Tibial artery (tissue), 4 donors: ENCODE measurements at places on chromosomes 2 and 18.

- no peak for DNase-seq
Observed at GRCh38 chr2:239369631-239370161, 31.1 kb downstream of the HDAC4 start.

GRCh38 chr2:204274429-204274828 lies 270.8 kb upstream of the PARD3B start:
- DNase-seq, result no peak

DNA sequence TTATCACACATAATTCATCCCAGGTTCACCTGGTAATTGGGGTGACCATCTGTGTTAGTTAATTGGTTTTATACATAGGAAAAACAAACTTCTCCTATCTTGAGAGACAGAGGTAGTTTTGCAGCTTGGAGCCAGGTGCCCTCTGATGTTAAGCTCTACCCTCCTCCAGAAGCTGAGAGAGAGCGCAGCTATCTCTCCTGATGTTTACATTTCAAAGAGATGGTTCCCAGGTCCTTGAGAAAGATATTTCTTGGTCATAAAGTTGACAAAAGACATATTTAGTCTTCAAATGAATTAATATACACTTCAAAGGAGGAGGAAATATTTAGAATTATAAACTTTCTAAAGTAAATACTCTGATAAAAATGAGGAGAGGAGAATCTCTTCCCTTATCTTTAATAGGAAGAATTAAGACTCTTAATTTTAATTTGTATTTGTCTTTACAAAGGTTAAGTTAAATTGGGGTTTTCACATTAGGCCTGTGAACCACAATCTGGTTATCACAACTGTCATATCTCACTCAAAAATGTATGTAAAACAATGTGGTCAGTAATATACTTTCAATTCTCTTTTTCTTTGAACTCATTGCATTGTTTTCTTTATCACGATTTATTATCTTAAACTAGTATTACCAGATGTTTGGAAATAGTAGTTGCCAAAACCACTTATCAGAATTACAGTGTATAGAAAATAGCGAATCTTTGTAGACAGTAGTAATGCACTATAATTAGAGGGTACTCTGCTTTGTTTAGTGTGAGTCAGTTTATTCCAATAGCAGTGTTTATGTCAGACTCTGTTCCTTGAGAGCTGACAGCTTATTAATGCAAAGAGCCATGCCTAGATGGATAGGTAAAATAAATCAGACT lies 26.8 kb downstream of the SERPINB4 start:
- no peak for DNase-seq

DNA sequence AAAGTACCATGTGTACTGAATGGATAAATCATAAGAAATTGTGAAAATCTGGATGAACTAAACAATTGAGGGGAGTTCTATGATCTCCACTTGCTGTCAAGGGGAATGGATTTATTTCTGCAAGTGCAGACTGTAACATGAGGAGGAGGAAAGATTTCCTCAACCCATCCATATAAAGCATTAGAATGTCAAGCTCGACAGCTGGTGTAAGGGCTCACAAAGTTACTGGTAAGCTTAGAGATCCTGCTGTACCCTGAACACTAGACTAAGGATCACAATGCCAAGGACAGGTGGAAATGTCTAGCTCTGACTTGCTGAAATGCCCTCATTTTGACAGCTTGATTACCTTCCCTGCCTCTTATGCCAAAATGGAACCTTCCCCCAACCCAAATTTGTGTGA lies 125.3 kb downstream of the TCF4 start:
- DNase-seq, result no peak

GRCh38 chr2:157900684-157901083 lies 24.6 kb upstream of the ACVR1 start:
- DNase-seq, result no peak

DNA sequence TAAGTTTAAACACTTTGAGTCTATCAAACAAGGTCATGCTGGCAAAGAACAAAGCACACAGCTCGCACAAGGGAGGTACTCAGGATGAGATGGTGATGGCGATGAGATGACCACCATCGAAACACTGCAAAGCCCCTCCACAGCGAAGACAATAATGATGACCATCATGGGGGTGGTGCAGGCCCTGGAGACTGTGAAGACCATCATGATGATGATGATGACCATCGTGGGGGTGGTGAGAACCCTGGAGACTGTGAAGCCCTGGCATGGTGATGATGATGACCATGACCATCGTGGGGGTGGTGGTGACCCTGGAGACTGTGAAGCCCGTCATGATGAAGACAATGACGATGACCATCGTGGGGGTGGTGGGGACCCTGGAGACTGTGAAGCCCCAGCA lies 81.6 kb upstream of the SALL3 start:
- no peak for DNase-seq

DNA sequence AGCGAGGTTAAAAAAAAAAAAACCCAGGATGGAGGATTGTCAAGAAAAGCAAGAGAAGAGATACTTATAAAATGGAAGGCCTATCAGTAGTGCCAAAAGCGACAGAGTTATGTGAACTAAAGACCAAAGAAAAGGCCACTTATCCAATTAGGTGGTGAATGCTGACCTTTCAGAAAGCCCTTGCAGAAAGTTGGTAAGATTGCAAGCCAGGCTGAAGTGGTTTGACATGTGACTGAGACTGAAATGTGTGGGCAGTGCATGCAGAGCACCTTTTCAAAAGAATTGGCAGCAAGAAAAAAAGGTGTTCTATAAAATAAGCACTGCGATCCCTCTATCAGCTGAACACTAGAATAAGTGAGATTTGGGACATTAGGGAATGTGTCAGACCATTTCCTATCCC lies 379.4 kb upstream of the FAM98A start:
- no peak for DNase-seq

DNA sequence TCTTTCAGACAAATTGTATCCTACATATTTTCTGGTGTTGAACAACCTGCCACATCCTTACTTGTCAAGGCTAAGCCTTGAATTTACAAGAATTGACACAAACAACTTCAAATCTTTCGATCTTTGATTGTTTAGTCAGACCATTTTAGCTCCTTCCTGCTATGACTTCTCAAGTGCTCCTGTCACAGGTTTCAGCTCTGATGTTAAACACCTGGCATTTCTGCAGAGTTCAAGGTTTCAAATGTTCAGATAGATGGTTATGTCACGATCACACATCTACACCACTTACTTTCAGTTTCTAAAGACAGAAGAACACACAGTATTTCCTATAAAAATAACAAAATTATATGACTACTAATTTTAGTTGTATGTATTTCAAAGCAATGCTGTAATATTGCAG lies 84.0 kb downstream of the RND3 start:
- DNase-seq, result no peak

GRCh38 chr2:205612636-205613035 lies 69.7 kb upstream of the NRP2 start:
- no peak for DNase-seq

- no peak for DNase-seq
Observed at GRCh38 chr2:98396745-98397355, 47.8 kb upstream of the INPP4A start.

DNA sequence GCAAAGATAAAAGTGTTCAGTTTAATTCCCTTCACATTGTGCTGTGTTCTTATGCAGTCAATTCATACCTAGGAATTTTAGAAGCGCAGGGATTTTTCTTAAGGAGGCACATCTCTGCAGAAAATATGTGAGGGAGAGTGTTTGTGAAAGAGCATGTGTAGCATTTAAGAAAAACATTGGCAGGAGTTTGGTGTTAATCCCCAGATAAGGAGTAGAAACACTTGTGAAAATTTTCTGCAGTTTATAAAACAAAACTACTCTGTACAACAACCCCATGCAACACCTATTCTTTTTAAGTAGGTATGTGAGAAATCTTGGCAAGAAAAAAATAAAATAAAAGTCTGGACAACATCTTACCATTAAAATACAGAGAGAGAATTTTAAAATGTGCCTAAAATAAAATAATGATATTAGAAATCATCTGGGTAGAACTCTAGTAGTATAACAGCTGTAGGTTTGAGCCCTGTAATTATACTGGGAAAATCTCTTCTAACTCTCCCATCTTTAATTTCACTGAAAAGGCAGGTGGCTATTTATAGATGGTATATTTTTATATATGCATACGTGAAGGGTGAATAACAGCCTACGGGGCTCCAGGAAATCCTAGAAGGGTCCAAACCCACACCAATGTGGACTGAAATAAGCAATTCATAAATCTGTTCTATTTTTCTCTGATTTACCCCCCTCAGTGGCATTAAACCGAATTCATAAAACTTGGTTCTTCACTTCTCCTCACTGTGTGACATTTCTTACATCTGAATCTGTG lies 6.6 kb downstream of the FZD7 start:
- DNase-seq, result no peak

- DNase-seq, result no peak
Observed at GRCh38 chr2:63665091-63665490, 76.3 kb downstream of the MDH1 start.

- no peak for DNase-seq
Observed at GRCh38 chr2:127648321-127648720, 2.4 kb downstream of the GPR17 start.

GRCh38 chr2:58157754-58158153 lies 83.4 kb downstream of the FANCL start:
- DNase-seq, result no peak

- no peak for DNase-seq
Observed at GRCh38 chr2:146031158-146031557, 1511.2 kb upstream of the ZEB2 start.

GRCh38 chr2:213171147-213171546 lies 19.7 kb upstream of the IKZF2 start:
- no peak for DNase-seq

DNA sequence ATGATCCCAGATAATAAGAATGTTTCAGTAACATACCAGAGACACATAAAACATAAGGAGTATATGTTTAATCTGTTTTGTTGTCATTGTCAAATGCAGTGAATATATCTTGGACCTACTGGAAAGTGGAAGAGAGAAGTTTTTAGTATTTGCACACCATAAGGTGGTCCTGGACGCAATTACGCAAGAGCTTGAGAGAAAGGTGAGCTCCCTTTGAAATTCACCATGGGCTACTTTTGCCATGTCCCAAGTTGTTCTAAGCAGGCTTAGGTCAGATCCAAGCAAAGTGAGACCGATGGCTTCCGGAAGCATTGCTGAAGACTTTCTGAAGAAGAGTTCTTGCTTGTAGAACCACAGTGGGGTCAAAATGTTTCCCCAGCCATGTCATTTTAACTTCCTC lies 30.8 kb upstream of the RPL37A start:
- DNase-seq, result no peak

GRCh38 chr2:160298960-160299359 lies 98.9 kb upstream of the ITGB6 start:
- no peak for DNase-seq

- DNase-seq, result no peak
Observed at GRCh38 chr18:65592435-65592834, 158.4 kb upstream of the CDH7 start.

DNA sequence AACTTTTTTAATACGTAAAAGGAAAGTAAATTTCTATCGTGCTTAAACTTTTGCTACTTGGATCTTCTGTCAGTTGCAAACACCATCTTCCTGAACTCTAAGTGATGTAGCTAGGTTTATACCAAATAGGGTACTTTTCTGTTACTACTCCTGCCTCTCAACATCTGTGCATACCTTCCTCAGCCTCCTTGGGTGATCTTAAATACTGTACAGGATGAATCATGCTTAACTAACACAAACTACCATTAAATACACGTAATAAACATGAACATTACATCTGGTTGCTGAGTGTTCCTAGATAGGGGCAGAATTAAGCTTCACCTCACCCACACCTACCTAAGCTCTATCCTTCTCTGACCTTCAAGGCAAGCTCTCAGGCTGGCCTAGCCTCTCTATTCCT lies 398.0 kb downstream of the TXNL1 start:
- no peak for DNase-seq

GRCh38 chr2:208565690-208566416 lies 159.3 kb downstream of the PTH2R start:
- no peak for DNase-seq

DNA sequence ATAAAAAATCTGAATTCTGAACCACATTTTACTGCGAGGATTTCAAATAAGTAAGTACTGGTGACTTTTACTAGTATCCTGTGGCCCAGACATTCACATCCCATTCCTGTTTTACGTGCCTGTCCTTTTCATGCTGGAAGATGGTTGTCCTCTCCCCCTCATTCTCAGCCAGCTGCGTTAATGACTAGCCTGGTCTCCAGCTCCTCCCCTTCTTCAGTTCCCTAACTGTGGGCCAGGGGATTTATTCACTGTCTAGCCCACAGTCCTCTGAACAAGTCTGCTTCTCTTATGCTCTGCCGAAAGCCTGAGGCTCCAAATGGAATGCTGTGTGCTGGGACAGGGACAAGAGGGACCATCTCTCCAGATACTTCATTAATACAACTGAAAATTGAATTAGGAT lies 373.9 kb downstream of the PTPRM start:
- DNase-seq, result no peak

DNA sequence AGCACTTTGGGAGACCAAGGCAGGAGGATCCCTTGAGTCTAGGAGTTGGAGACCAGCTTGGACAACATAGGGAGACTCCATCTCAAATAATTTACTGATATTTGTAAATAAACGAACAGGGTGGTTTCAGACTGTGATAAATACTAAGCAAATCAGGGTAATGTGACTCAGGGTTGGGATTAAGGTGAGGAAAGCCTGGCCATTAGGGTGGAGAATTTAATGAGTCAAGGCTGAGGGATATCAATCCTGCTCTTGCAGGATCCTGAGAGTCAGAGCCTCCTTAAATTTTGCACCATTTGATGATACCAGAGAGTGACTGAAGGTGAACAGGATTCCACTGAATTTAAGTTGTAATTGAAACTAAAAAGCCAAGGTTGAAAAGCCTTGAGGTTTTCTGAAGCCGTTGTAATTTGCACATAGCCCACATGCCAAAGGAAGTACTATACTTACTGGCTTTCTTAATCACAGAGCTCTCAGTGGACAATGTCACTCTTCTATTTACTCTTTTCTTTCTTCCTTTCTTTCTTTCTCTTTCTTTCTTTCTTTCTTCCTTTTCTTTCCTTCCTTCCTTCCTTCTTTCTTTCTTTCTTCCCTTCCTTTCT lies 28.6 kb upstream of the AP1S3 start:
- no peak for DNase-seq

DNA sequence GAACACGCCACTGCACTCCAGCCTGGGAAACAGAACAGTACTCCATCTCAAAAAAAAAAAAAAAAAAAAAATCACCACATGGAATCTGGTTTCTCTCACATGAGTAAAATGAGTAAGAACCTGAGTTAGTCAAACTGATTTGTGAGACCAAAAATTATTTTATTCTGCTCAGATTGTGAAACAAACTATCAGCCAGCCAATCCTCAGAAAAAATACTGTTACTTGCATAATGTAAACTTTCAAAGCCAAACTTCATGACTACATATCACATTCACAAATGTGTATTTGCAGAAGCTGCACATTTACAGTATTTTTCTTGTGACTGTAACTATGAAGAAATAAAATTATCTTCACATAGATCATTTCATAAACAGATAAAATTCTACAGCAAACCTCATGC lies 23.2 kb downstream of the SUMO1 start:
- no peak for DNase-seq
